CD4-positive, alpha-beta T cell treated with Interleukin-15 for 4 hours (primary cell): ENCODE measurements at places on chromosomes 2 and 18.

DNA sequence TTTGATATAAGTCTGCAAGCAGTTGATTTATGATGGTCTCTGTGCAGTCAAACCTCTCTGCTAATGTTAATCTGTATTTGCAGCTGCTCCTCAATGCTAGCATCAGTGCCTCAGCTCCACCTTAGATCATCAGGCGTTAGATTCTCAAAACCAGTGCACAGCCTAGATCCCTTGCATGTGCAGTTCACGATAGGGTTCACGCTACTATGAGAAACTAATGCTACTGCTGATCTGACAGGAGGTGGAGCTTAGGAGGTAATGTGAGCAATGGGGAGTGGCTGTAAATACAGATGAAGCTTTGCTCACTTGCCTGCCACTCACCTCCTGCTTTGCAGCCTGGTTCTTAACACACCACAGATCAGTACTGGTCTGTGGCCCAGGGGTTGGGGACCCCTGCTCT, 18.4 kb downstream of the RBKS start:
- no peak for DNase-seq

DNA sequence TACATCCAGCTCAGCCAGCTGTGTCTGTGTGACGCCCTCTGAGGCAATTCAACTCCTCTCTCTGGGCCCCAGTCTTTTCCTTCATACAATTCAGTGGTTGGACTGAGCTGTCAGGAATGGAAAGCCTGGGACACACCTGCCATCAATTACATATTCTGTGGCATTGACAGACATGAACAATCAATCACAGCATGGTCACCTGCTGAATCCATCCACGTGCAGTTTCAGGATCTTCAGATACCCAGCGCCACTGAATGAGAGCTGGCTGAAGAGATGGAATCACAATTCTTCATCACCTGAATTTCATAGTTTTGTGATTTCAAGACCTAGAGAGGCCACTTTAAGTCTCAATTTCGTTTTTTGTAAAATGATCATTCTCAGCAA, 5.1 kb downstream of the ADRA2B start:
- no peak for DNase-seq

DNA sequence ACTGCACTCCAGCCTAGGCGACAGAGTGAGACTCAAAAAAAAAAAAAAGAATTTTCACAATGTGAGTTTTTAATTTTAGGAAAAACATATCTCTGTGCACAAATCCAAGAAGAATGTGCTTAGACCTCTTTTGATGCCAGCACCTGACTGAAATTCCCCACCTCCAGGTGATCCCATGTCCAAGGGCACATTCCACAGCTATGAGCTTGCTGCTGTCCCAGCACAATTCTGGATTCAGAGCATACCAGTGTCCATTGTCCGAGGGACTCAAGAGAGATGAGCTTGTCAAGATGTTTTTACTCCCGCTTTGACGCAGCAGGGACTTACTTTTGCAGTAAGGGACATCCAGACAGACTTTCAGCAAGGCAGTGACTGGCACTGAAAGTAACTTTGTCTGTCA, 489.1 kb upstream of the ACVR2A start:
- no peak for DNase-seq

GRCh38 chr2:221529943-221530652, 42.0 kb downstream of the EPHA4 start:
- peak; percentile 44 for DNase-seq

- DNase-seq = no peak
Measured at GRCh38 chr2:65367524-65367923, 64.9 kb downstream of the SPRED2 start.

DNA sequence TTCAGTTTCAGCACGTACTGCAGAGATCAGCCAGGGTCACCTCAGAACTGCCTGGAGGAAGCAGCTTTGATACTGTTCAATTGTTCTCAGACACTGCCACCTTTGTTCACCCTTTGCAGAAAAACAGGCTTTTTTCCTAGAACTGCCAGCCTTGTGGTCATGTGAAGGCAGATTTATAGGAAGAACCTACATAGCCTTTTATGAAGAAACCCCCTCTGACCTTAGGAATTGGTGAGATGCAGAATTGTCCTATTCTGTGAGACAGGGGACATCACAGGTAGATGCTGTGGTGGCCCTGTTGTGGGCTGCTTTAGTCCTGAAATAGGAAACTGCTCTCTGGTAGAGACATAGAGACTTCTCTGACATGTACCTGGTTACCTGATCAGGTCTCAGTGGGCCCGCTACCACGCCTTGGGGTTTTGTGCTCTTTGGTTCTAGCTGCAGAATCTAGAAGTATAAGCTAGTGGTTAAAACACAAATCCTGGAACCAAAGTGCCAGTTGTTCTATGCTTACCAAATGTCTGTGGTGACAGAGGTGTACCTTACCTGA, 206.6 kb downstream of the AGPS start:
- DNase-seq = no peak

GRCh38 chr2:120018549-120018948, 5.7 kb downstream of the EPB41L5 start:
- DNase-seq = no peak

- no peak for DNase-seq
Measured at GRCh38 chr2:193946806-193947205, 1710.2 kb upstream of the SLC39A10 start.

- no peak for DNase-seq
Measured at GRCh38 chr2:172944022-172944793, 131.4 kb upstream of the MAP3K20 start.

- no peak for DNase-seq
Measured at GRCh38 chr18:73918816-73919215, 228.8 kb downstream of the FBXO15 start.

DNA sequence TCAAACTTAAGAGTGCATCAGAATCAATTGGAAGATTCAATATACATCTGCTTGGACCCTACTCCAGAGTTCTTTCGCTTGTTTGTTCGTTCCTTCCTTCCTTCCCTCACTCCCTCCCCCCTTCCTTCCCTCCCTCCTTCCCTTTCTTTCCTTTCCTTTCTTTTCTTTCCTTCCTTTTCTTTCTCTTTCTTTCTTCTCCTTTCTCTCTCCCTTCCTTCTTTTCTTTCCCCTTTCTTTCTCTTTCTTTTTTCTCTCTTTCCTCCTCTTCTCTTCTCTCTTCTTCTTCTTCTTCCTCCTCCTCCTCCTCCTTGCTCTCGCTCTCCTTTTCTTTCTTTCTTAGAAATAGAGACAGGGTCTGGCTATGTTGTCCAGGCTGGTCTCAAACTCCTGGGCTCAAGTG, 45.9 kb downstream of the MTHFD2 start:
- no peak for DNase-seq
